SK-N-MC (cell line): ENCODE measurements at places on chromosomes 5 and 9.

- no peak for DNase-seq
These were observed 678 bp downstream of the SLC2A6 start for GRCh38 chr9:133477992-133478850.

- no peak for DNase-seq
These were observed 13.5 kb upstream of the RALGDS start for GRCh38 chr9:133134388-133135145.

DNA sequence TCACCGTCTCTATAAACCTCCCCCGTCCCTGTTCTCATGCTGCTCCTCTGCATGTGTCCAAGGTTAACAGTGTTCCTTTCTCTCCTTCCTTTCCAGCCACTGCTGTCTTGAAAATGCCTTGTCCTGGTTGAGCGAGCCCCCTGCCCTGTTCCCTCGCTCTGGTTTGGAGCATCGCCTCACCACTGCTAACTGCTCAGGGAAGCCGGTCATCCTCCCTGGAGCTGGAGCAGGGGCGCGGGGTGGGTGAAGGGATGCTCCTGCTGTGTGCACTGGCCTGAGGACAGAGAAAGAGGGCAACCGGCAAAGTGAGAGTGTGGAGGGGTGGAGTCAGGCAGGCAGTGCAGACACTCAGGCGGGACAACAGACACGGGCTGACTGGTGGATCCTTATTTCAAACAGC, 19.4 kb downstream of the UBE2QL1 start:
- no peak for DNase-seq

- DNase-seq, result no peak
These were observed 455.3 kb upstream of the PTGER4 start for GRCh38 chr5:40224421-40224820.

GRCh38 chr5:96048763-96049162, 87.1 kb upstream of the ELL2 start:
- DNase-seq, result no peak

DNA sequence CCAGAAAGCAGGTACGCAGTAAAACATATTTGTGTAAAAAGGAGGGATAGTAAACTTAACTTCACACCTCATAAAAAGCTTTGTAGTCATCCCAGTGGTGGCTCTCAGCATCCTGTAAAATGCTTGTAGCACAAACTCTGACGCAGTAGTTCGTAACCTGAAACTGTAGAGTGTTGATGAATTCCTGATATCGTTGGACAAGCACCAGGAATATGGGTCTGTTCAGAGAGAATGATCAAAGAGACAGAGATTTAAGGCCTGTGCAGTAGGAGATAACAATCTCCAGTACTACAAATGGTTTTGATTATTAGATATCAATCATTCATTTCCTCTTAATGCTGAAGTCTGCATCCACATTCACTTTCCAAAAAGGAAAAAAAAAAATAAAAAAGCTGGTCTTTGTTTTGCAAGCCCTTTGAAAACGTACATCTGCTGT, 148.5 kb downstream of the KIAA0825 start:
- DNase-seq, result no peak

DNA sequence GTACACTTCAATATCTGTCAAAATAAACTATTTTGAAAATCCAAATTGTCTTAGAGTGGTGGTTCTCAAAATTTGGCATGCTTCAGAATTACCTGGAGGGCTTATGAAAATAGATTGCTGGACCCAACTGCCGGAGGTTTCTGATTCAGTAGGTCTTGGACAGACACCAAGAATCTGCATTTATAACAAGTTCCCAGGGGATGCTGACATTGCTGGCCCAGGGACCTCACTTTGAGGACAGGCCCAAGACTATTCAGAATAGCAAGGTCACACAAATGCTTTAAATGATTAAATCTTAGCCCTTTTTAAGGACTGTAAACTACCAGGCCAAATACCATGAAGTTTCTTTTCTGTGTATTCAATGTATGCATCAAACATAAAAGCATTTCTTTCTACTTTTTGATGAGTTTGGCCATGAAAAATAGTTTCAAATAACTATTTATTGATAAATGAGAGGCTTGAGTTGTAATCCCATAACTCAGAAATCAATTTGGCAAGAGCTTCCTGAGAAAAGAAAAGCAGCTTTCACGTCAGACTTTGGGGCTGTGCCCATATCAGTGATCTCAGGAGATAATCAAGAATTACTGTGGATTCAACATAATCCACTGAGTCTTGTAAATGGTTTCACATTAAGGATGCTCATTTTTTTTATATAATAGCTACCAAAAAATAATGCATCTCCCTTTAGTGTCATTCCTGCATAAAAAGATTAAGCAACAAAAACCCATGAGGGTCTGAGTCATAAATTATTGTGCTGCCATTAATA, 191.4 kb downstream of the FRMD3 start:
- no peak for DNase-seq

DNA sequence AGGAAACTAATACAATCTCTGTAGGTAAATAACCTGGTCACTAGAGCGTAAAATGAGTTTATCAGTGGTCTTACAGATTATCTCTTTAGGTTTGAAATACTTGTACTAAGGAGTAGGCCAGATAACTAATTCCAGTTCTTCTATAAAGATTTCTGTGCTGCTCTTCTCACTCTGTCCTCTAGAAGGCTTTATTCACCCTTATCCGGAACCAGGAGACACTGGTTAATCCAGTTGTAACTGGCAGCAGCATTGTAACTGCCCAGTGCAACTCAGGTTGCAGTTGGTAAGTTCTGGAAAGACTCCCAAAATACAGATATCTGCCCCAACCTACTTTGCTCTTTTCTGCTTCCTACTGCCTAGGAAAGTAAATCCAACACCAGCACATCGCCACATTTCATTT, 19.8 kb downstream of the C5orf22 start:
- no peak for DNase-seq

GRCh38 chr9:112430006-112430522, 50.2 kb downstream of the HSDL2 start:
- DNase-seq, result no peak

- DNase-seq, result no peak
These were observed 271.6 kb downstream of the RAB3C start for GRCh38 chr5:58854441-58854840.

DNA sequence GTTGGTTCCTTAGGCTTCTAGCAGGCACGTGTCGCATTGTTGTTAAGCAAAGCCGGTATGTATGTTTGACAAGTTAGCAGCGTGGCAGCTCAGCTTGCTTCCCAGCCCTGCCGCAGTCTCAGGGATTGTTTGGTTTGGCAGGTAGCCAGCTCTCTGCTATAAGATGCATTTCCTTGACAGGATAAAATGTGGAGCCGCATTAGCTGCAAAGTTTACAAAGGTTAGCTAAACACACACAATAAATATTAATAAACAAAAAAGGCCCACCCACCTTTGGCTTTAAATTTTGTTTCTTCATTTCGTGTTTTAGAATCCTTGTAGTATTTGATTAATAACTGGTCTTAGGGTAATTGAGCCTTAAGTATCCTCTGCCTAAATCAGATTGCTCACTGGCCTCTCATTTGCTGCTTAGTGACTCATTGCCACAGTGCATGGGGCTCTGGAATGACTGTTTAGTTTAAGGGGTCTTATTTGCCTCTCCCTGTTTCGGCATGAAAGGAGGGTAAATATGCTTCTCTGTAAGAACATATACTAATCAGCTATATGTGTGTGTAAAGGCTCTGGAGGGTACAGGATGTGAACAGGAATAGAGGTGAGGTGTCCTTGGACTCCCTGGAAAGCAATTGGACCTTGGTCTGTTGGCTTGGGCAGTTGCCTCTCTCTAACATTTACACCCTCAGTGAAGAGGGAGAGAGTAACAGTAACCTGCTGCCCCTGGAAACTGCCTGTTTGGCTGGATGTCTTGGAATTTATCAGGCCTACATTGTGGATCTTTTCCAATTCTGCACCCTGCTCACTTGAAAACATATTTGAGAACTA, 122.0 kb downstream of the GDNF start:
- peak; percentile 84 for DNase-seq

DNA sequence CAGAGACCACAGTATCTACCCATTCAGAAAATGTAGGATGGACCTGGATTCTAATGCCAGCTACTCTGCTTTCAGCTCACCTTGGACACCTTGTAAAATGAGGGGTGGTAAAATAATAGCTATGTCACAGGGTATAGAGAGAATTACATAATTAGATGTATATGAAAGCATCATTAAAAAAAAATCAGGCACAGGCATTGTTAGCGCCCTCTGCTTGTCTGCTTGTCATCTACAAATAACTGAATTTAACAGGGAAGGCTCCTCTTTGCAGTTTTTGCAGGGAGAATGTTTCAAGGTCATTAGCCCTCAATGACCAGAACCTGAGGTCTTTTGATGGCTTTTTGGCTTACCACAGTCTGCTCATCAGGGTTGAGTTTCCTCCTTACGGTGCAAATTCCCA, 58.0 kb downstream of the GPR21 start:
- DNase-seq, result no peak

- no peak for DNase-seq
These were observed 25.8 kb downstream of the DIRAS2 start for GRCh38 chr9:90616806-90617205.

DNA sequence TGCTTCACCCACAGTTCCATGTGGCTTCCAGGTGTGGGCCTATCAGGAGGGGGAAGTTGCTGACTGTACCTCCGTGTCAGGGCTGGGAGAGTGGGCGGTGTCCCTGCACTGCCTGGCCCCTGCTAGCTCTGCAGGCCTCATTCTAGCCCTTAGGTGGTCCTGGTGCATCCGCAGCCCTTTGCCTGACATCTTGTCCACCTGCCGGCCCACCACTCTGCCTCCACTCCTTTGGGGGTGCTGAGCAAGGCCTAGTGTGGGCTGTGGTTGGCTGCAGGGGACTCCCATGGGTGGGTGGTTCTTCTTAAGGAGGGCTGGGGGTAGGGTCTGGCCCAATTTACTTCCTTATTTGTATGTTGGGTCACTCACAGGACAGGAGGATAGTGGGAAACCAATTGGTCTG, 66.9 kb downstream of the HSPA4 start:
- DNase-seq, result no peak

- no peak for DNase-seq
These were observed 67.1 kb upstream of the SNX2 start for GRCh38 chr5:122707796-122708195.

- no peak for DNase-seq
These were observed 15.4 kb upstream of the SH3PXD2B start for GRCh38 chr5:172469697-172470096.

- no peak for DNase-seq
These were observed 261.7 kb downstream of the MAT2B start for GRCh38 chr5:163766936-163767670.

DNA sequence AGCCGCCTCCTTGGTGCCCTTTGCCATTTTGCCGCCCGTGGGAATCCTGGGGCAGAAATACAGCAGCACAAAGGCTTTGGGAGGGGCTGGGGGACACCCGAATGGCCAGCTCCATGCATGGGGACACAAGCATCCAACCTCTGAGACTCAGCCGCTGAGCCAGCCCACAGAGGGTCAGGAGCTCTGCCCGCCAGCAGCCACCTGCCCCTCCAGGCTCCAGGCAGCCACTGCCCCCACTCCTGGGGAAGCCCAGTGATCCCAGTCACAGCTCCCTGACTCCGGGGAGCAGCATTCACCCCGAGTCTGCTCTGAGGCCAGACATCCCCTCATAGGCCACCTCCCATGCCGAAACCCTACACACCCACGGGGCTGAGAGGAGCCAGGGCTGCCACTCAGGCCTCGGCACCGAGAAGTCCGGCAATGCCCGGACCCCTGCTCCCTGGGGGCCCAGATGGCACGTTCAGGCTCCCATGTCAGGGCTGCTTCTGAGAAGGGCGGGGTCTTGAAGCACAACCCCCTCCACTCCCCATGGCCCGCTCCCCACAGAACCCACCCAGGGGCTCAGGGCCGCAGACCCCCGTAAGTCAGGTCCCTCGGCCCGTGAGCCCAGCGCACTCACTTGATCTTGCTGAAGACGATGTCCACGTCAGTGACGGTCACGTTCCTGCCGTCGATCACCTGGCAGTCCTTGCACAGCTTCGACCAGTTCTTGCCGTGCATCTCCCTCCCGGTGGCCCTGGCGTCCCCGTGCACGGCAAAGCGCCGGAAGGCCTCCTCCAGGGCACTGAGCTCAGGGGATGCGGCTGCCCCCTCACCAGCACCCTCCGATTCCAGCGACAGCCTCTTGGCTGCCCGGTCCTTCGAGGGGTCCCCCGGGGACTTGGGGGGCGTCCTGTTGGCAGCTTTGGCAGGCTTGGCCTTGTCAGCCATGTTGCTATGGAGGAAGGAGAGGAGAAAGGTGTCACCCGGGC, 15.7 kb downstream of the TPPP start:
- no peak for DNase-seq

GRCh38 chr5:16593013-16593412, 23.8 kb downstream of the RETREG1 start:
- no peak for DNase-seq

DNA sequence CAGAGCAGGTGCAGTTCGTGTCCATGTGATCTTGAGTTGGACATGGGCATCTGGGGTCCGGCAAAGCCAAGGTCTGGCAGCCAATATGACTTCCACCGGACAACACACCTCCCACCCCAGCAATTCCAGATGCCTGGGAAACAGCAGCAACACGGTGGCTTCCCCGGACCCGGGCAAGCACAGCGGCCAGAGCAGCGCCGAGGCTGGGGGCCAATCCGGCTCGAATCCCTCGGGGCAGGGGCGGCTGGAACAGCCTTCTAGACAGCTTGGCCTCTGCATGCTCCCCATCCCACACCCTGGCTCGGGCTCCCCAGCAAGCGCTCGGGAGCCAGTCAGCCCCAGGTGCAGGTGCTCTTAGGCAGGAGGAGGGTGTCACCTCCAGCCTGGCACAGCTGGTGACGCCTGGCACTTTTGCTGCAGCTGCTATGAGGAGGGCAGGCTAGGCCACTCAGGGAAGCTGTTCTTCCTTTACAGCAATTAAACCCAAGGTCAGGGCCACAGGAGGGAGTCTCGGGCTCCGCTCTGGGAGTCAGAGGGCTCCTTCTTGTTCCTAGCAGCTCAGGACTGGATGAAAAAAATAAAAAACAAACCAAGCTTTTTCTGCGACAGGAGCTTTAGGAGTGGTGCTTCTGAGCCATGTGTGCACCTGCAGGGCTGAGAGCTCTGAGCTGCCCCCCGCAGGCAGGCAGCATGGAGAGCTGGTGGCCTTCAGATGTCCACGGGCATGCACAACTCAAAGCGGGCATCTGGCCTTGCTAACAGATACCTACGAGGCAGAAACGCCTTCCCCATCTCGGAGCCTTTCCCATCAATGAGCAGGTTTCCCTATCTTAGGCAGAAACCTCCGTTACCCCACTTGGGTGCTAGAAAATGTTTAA, 28.2 kb downstream of the DBH start:
- DNase-seq, result no peak
